ENCODE measurements at places on chromosomes 3 and 15.

GRCh38 chr3:66363148-66363547 lies 137.7 kb downstream of the LRIG1 start:
- no peak for DNase-seq

- peak; percentile 47 for DNase-seq
These were observed 48.9 kb downstream of the ASB7 start for GRCh38 chr15:100651253-100651652.

GRCh38 chr3:111045564-111045963 lies 26.1 kb upstream of the NECTIN3 start:
- DNase-seq = no peak

- peak; percentile 39 for DNase-seq
These were observed 1.8 kb downstream of the TLNRD1 start for GRCh38 chr15:81002331-81003096.

DNA sequence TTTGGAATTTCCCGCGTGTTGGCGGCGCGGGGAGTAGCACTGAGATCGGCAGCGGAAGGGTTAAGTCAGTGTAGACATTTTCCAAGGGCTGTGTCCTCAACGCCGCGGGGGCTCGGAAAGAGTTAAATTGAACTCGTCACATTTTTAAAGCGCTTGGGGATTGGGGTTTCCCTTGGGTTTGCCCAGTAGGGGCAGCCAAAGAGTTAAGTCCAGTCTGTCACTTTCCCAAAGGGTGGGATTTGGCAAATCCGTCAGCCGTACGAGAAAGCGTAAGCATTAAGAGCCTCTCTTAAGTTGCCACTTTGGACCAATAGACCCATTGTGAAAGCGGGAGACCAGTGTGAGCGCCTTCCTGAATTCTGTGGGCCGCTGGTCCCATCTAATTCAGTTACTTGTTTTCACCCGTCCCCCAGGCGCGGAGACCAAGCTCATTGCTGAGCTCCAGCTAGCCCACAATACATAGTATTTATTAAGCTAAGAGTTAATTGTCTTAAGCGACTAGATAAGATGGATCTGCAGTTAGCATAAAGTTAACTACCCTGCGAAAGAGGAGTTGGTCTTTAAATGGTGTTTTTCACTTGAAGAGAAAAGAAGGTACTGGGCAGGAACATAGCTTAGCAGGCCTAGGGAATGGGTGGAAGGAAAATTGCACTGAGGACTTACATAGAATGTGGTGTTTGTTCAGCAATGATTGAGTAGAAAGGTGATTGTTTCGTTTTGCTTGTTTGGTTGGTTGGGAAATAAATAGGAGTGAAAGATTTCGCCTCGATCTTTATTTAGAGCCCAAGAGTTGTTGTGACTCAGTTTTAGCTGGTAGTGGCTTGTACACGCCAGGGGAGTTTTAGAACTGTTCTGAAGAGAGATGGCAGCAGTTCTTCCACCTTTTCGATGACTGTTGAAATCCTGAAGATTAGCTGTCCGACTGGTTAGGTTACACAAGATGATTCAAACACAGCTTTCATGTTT lies 932 bp downstream of the ARL8B start:
- peak; percentile 36 for DNase-seq

DNA sequence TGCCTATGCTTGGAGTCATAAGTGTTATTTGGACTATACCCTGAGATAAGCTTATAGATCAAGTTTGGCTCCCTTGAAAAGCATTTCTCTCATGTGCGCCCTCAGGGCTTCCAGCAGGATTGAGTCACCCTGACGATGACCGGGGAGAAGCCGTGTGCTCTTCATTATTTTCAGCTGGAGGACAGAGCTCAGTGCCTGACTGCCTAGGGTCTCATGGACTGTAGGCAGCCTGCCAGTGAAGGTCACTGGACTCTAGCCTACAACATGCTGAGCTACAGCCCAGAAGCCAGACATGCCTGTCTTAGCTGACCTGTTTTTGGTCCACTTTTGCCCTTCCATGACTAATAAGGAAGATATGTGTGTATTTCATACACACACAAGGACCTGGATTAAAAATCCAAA lies 31.6 kb upstream of the NUDT16 start:
- no peak for DNase-seq

- no peak for DNase-seq
These were observed 337.5 kb upstream of the THBS1 start for GRCh38 chr15:39243396-39243795.

GRCh38 chr3:139574026-139574947 lies 34.7 kb upstream of the RBP1 start:
- DNase-seq = peak; percentile 53

GRCh38 chr15:45588219-45588875 lies 1.2 kb downstream of the BLOC1S6 start:
- DNase-seq = no peak

GRCh38 chr3:177414093-177414492 lies 216.8 kb upstream of the TBL1XR1 start:
- DNase-seq = no peak

GRCh38 chr3:72887705-72888545 lies at the start of gene GXYLT2:
GXYLT2 (plus strand) TSS chr3:72888046; CDS start chr3:72888234, 188 bp downstream.
- peak; percentile 90 for DNase-seq

DNA sequence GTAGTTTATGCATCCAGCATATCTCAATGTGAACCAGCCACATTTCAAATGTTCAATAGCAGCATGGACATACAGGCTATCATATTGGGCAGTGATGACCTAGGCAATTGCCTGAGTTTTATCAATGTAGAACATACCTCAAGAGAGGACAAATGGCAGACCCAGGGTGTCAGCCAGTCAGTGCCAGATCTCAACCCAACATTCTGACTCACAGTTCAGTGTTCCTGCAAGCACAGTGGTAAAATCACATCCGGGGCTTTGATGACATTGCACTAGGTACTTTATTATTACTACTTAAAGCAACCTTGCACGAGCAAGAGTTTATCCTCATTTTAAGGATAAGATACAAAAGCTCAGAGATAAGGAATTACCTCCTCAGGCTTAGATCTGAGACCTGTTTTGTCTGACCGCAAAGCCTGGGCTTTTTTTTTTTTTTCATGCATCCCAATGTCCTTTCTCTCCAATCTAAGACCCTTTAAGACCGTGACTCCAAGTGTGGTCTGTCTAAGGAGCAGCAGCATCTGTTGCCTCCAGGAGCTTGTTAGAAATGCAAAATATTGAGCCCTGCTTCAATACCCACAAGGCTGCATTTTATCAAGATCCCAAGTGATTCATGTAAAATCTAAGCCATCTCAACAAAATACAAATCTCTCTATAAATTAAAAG lies 60.1 kb downstream of the SLC12A1 start:
- no peak for DNase-seq

DNA sequence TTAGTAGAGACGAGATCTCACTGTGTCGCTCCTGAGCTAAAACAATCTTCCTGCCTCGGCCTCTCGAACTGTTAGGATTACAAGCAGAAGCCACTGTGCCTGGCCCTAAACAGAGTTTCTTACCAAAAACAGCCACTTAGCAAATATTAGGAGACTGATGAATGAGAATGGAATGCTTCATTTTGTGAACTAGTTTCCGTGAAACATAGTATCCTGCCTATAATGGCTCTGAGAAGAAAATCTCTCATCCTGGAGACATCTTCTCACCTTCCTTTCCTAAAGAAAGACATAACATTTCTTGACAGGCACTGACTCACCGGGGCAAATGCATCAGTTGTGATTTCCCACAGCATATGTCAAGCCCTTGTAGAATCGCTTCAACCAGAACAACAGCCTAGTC lies 44.9 kb downstream of the GJD2 start:
- no peak for DNase-seq

- DNase-seq = no peak
These were observed 47.7 kb downstream of the PXYLP1 start for GRCh38 chr3:141279077-141279967.
